ENCODE measurements at places on chromosomes 6 and 20.

GRCh38 chr6:146887447-146888077 is 288.8 kb downstream of the ADGB start:
- DNase-seq, result no peak

DNA sequence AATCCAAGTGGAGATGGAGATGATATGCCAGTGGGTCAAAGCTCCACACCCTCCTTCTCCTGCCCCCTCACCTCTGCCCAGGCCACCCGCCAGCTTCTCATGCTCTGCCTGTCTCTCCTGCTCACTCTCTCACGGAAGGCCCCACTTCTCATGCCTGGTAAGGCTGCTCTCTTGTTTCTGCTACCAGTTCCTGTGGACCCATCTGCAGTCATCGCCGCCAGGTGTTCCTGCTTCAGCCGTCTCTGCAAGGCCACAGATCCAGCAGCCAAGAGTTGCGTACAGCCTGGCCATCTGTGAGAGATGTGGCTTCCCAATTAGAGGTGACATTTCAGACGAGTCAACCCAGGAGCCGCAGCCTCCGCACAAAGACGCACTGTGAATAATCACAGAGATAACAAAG is 40.8 kb upstream of the NXT1 start:
- DNase-seq, result no peak

DNA sequence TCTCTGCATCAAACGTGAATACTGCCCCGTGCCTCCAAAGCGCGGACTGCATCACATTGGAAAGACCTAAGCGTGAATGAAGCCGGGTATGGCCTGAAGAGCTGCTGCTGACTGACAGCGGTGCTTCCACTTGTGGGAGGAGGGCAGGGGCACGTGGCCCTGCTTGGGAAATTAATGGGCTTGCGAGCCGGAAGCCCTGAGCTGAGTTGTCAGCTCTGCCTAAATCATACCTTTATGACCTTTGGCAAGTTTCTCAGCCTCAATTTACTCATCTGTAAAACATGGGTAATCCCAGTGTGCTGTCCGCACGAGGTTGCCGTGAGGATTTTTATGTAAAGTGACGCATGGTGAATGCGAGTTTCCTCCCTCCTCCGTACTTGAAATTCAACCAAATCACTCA is 67.0 kb upstream of the FOXQ1 start:
- DNase-seq, result no peak

- no peak for DNase-seq
These were observed 14.0 kb downstream of the TPD52L2 start for GRCh38 chr20:63878899-63879663.

GRCh38 chr6:7805078-7805849 is 79.4 kb downstream of the BMP6 start:
- no peak for DNase-seq

DNA sequence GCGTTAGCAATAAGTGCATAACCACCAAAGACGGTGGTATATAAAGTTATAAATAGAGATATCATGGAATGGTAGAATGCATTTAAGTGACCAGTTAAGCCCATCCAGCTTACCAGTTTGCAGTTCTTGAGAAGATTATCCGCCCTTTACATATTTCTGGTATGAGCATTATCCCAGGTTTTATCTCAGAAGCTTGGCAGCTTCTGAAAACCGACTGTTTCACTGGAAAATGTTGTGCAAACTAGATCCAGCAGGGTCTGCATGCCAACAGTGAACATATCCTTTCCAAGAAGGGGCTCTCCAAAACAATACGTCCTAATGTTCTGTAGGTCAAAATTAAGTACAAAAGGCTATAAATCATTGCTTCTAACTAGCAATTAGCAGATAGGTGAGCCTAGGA is 29.5 kb upstream of the SHLD1 start:
- DNase-seq, result no peak

- no peak for DNase-seq
These were observed 105.6 kb downstream of the PREX1 start for GRCh38 chr20:48722002-48722731.

DNA sequence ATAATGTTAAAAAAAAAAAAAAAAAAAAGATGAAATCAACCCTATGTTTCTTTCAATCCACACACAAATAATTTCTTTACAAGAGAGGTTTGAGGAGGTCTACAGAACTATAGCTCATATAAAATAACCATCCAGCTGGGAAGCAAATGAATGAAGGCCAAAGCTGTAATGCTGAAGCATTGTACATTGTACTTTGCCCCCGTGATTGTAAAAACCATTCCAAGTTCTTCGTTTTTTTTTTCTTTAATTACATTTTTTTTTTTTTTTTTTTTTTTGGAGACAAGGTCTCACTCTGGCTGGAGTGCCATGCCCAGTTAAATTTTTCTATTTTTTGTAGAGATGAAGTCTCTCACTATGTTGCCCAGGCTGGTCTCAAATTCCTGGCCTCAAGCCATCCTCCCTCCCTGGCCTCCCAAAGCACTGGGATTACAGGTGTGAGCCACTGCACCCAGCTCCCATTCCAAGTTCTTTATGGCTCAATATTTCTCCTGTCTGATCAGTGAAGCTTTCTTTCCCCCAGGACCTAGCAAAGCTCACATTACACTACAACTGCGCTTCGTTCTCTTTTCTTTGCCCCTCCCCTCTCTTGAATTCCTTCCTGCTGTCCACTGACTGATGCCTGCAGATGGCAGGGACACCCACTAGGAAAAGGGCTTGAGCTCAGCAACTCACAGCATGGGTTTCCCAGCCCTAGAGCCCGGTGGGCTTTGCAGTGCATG is 53.0 kb upstream of the NOP56 start:
- DNase-seq, result no peak

GRCh38 chr20:44001667-44002596 is 87.3 kb downstream of the TOX2 start:
- DNase-seq, result no peak

GRCh38 chr20:12677925-12678324 is 330.8 kb upstream of the SPTLC3 start:
- no peak for DNase-seq

DNA sequence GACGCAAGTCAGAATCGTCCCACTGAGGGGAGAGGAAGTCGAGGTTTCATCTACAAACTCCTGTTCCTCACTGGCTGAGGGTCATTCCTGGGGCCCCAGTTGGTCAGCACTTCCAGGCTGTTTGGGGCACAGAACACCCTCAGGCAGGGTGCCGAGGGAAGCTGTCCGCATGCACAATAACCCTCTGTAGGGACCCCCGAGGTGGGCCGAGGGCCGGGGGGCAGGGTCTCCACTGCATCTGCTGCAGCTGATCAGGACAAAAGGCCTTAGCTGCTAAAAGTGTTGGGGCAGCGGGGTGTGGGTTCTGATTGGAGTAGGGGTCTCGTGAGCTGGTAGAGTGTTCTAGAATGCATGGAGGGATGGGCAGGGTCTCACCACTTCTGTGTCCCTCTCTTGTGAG is 125.1 kb downstream of the TOX2 start:
- no peak for DNase-seq

- no peak for DNase-seq
These were observed 27.6 kb downstream of the RPRD1B start for GRCh38 chr20:38061109-38061508.

DNA sequence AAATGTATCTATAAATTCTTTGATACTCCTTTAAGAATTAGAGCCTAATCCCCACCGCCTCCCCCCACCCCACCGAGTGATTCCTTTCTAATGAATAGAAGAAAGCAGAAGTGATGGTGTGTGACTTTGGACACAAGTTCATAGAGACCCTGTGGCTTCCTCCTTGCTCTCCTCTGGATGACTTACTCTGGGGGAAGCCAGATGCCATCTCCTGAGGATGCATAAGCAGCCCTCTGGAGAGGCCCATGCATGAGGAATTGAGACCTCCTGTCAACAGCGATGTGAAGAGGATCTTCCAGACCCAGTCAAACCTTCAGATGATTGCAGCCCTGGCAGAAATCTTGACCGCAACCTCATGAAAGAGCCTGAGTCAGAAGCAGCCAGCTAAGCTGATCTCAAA is 21.1 kb downstream of the AHCY start:
- no peak for DNase-seq

GRCh38 chr6:80182308-80182707 is 75.8 kb downstream of the BCKDHB start:
- no peak for DNase-seq

- DNase-seq, result no peak
These were observed 26.2 kb upstream of the PNPLA1 start for GRCh38 chr6:36243562-36244212.

DNA sequence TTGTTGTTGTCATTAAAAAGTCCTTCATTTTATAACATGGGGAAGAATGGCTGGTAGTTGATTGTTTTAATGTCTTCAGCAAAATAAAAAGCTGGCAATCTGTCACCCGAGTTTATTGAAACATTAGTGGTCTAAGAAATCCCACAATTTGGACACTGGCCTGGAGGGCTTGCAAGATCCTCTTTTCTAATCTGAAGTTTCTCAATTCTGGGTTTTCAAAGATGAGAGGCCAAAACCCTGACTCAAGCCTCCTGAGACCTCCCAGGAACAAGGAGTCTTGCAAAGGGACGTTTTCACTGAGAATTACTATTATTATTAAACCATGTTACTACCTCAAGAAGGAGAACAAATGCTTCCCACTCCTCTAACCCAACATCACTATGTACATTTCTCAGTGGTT is 19.5 kb downstream of the MAP1LC3A start:
- no peak for DNase-seq

DNA sequence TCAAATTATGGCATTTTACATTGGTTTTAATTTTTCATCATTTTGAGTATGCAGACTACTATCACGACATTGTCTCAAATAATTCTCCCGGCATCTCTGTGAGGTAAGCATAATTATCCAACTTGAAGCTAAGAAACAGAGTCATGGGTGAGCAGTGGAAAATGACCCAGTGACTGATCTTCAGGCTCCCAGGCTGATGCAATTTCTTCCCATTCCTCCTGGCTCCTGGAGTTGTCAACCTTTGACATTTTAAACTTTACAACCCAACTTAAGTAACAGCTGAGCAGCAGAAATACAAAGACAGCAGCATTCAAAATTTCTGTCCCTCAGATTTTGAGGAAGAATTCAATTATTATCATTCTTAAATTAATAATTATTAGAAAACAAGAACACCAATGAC is 13.7 kb upstream of the LAMA4 start:
- DNase-seq, result no peak

GRCh38 chr6:98525860-98526259 is 308.5 kb upstream of the POU3F2 start:
- no peak for DNase-seq

- no peak for DNase-seq
These were observed 9.3 kb downstream of the BMP5 start for GRCh38 chr6:55866128-55866527.

GRCh38 chr6:148440877-148441453 is 98.3 kb downstream of the SASH1 start:
- no peak for DNase-seq

DNA sequence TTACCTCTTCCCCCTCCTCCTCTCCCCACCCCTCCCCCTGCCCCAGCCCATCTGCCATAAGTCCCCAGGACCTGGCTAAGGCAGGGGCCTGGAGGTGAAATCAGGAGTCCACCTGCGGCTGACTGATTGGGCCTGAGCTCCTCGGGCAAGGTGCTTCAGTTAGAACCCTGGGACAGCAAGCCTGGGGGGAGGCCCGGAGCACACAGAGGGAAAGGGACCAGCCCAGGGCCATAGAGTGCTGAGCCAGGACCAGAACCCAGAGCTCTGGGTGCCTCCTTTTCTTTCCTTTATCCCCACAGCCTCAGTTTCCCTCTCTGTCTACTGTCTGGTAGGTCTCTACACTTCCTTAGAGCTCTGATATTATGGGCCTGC is 35.7 kb upstream of the VEGFA start:
- no peak for DNase-seq

GRCh38 chr6:23003671-23004467 is 434.5 kb downstream of the HDGFL1 start:
- no peak for DNase-seq

DNA sequence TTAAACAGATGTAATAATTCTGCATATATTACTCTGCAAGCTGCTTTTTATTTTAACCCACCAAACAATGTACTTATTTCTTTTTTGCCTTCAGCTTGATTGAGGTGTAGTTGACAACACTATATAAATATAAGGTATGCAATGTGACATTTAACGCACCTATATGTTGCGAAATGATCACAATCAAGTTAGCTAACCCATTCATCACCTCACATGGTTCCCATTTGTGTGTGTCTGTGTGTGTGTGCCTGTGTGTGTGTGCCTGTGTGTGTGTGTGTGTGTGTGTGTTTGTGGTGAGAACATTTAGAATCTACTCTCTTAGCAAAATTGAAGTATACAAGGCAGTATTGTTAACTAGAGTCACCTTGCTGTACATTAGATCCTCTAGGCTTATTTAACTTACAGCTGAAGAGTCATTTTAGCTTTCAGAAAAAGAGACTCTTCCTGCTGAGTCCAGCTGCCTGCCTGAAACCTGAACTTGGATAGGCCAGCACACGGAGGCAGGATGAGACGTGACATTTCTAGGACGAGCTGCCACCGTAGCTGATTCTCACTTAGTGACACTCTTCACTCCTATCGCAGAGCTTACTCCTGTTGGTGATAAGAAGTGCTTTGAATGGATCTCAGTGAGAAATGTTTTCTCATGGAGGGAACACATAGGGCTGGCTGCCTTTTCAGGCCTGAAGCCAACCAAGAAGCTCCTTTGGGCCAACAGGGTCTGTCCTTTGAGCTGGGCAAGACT is 126.5 kb upstream of the RIPOR2 start:
- DNase-seq, result no peak
